Activated T-helper 1 cell treated with Interleukin-2 at 50 U/mL for 16 hours (primary cell): ENCODE measurements at places on chromosomes 1 and 21.
A peak's percentile ranks its signal among the peaks of the same experiment; 100 is the strongest.

DNA sequence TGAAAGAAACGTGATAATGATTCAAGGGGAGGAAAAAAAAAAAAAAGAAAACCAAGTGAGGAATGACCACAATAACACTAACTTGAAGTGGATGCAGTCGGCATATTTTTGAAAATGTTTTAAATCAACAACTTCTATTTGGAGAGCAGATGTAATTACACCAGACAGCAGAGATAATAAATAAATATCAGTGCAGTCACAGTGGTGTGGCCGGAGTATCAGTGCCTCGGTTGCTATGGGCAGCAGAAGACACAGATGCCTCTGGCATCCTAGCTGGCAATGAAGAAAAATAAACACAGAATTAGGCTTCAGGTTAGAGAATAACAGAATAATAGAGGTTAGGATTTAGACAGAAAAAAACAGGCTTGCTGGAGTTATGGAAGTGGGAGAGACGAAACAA lies 888.3 kb downstream of the LTN1 start:
- no peak for DNase-seq

- DNase-seq: no peak
Observed at GRCh38 chr1:159214149-159214760, 9.6 kb downstream of the ACKR1 start.

GRCh38 chr1:57234459-57234858 lies 189.4 kb downstream of the DAB1 start:
- DNase-seq: no peak

GRCh38 chr1:243447844-243448243 lies 192.0 kb downstream of the SDCCAG8 start:
- DNase-seq: no peak

- no peak for DNase-seq
Observed at GRCh38 chr1:78070758-78071157, 25.0 kb downstream of the GIPC2 start.

- peak; percentile 18 for DNase-seq
Observed at GRCh38 chr1:58922302-58923089, 138.6 kb upstream of the JUN start.

GRCh38 chr21:26777166-26777565 lies 68.0 kb downstream of the ADAMTS1 start:
- DNase-seq: no peak

- no peak for DNase-seq
Observed at GRCh38 chr1:8864713-8865344, 13.7 kb downstream of the ENO1 start.

- no peak for DNase-seq
Observed at GRCh38 chr1:155254714-155255242, 505 bp downstream of the ENTREP3 start.

DNA sequence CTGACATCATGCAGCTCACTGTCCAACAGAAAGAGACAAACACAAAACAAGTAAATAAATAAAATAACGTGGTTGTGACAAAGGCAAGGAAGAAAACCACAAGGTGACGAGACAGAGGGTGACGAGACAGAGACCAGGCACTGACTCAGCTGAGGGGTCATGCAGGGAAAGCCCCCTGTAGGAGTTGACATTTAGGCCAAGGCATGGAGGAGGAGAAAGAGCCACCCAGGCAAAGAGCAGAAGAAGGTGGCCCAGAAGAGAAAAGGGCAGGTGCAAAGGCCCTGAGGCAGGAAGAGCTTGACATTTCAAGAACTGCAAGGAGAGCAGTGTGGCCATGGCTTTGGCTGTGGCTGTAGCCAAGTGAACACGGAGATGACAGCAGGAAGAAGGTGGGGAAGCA lies 65.1 kb upstream of the ID3 start:
- DNase-seq: no peak

DNA sequence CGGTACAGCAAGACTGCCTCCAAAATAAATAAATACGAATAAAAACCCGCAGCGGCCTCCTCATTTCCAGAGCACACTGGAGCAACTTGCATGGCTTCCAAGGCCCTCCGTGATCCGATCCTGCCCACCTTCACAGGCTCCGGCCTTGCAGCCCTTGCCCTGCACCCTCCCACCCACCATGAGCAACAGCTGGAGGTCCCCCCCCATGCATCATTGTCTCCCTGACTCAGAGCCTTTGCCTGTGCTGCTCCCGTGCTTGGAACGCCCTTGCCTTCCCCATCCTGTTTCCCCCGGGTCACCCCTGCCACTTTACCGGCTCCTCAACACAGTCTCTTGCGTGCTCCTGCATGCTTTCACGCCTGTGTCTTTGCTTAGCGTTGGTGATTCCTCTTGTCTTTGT lies 71.0 kb upstream of the ANGPTL1 start:
- DNase-seq: no peak

- DNase-seq: no peak
Observed at GRCh38 chr1:5953386-5953785, 38.8 kb downstream of the NPHP4 start.

- DNase-seq: no peak
Observed at GRCh38 chr1:81804312-81804711, 3.6 kb downstream of the ADGRL2 start.

DNA sequence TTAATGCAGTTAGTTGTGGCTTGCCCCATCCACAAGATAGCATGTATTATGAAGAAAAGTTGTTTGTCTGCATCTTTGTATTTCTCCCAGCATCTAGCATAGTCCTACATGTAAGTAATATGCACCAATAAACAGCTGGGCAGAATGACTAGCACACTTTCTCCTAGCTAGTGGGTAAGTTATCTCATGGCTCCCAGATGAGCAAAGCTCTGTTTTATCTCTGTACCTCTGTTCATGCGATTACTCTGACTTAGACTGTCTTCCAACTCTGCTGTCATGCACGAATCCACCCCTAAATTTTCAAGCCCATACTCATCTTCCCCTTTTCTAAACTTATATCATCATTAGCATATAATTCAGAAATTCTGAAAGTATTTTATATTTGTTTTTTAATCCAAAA lies 37.5 kb upstream of the KCTD3 start:
- no peak for DNase-seq

GRCh38 chr21:39837861-39838359 lies 29.3 kb upstream of the PCP4 start:
- no peak for DNase-seq

GRCh38 chr1:64112281-64112680 lies 91.1 kb upstream of the UBE2U start:
- DNase-seq: no peak

DNA sequence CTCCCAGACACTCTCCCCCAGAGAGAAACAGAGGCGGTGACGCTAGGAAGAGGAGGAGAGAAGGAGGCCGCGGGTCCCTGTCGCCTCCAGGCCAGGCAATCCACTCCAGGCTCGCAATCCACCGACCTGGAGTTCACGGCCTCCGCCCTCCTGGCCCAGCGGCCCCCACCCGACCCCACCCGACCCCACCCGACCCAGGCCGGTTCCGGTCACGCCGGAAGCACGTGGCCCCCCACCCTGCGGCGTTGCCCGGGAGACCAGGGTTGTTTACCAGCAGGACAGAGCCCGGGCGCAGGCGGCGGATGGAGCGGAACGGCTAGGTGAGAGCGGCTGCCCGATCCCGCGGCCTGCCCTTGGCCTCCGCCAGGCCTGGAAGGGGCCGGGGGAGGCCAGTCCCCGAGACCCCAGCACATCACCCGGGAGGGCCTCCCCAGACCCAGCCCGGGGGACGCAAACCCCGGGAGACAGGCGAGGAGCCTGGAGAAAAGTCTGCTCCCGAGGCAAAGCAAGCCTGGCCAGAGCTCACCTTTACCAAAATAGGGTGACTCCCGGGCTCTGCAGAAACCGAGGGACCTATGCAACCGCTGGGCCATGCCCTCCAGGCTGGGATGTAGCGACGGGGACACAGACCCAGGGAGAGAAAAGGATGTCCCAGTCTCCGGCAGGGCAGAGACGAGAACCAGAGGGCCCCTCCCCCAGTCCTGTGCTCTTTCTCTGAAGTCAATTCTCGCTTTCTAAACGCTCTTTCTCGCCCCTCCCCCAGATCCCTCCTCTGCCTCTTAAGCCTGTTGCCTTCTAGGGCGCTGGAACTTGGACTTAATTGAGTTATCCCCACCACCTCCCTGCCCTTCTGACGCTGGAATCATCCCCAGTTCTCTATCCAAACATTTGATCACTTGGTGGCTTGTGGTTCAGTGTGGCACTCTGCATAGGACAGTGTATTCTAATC lies at the start of the genes PLA2G2C and UBXN10:
PLA2G2C (minus strand) TSS at position 685 of the 949 bp plus-strand sequence. CDS start 9,155 bp downstream, outside the sequence.
UBXN10 (plus strand) TSS at position 263 of the 949 bp plus-strand sequence. CDS start 4,466 bp downstream, outside the sequence.
- peak; percentile 7 for DNase-seq
